ENCODE measurements at places on chromosomes 13 and 19.

DNA sequence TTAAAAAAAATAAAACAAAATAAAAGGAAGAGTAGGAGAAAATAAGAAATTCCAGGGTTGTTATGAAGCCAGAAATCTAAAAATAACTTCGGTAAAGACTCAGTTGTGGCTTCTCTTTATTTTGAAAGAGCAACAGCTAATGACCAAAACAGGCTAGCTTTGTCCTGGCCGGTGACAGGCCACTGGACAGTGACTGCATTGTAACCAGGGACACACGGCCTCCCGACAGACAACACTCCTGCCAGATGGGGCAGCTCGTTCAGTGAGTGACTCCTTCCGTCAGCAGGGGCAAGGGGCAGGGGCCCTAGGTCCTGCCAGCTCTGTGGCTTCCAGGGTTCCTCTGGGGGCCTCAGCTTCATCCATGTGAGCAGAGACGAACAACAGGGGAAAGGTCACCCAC, 173.4 kb downstream of the KATNAL1 start:
- no peak for DNase-seq

GRCh38 chr13:48949566-48950500, 25.9 kb upstream of the FNDC3A start:
- DNase-seq: no peak

GRCh38 chr19:34171877-34172660, at the start of gene LSM14A:
Gene LSM14A, plus strand, starts transcription at chr19:34172504. Its CDS starts 139 bp downstream, at chr19:34172643.
- DNase-seq: peak; percentile 64

GRCh38 chr19:49635530-49636232, 4.3 kb downstream of the RRAS start:
- DNase-seq: no peak

- no peak for DNase-seq
Observed at GRCh38 chr19:36215276-36216123, 594 bp downstream of the ZNF146 start.

DNA sequence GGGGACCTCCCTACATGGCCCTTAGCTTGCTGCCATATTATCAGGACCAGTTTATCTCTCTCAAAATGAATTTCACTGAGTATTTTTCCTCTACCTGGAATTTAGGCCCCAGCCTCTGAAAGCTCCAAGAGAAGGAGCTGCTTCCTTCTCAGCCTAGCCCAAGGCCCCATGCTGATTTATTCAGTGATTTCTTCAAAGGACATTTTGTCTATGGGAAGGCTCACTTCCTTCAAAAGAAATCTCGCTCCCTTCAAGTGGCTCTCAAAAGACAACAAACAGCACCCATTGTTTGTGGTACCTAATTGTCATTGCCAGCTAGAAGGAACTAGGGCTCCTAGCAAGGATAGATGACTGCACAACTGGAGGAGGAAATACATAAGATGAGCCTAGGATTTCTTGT, 172.4 kb downstream of the SLC7A1 start:
- no peak for DNase-seq

DNA sequence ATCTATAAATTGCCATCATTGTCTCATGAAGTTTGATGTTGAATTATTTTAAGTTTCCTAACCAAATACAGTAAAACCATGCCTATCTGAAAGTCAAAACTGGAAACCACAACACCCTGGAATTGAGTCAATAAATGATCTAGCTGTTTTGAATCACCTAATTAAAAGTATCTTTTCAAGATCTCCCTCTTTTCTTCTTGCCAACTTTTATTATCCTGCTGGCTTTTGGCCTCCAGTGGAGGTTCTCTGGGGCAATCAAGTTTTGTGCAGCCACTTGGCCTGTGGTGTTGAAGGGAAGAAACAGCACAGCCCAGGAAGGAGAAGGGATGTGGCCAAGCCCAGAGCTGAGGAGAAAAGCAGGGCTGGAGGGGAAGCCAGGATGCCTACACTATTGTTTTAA, 255.4 kb downstream of the COG6 start:
- DNase-seq: no peak

DNA sequence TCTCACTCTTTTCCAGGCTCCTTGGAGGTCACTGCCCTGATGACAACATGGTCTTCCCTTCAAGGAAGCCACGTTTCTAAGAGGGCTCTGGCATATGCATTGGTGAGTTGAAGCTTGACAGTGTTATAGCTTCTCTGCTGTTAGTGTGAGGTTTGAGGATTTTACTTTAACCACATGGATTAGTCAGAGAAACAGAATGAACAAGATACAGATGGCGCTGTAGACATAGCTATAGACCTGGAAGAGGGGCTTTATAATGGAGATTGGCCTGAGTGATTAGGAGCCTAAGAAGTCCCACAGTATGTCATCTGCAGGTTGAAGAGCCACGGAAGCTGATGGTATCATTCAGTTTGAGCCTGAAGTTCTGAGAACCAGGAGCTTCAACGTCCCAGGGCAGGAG, 18.4 kb upstream of the URI1 start:
- DNase-seq: no peak

GRCh38 chr13:113040597-113041292, 64.8 kb upstream of the F7 start:
- DNase-seq: no peak

GRCh38 chr19:55189403-55189835, 9.3 kb upstream of the SYT5 start:
- DNase-seq: no peak

DNA sequence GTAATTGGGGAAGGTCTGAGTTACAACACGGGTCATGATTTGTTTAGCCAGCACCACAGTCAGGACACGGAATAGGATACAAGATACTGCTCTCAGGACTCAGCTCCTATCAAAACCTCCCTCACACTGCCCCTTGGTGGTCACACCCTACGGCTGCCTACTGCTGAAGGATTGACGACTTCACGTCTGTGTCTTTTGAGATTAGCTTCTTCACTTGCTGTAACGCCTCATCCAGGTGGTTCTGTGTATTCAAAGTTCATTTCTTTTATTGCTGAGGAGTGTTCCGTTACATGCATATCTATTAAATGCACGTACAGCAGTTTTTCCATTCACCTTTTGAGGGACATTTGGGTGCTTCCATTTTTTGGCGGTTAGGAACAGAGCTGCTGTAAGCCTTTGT, 46.3 kb downstream of the URI1 start:
- no peak for DNase-seq

GRCh38 chr13:48576448-48577010, 43.6 kb upstream of the RCBTB2 start:
- no peak for DNase-seq

DNA sequence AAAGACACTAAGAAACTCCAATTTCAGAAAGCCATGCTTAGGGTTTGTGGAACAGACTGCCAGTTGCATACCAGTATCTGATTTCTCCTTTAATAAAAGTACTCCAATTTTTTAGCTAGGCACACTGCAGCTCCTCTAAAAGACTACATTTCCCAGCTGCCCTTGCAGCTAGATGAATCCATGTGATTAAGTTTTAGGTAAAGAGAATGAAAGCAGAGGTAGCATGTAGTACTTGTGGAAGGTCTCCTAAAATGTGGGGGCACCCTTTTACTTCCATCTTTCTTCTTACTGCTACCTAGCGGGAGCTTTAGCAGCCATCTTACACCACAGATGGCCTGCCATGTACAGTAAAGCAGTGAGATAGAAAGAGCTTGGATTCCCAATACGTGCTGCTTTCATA, 33.0 kb upstream of the TSC22D1 start:
- DNase-seq: no peak

DNA sequence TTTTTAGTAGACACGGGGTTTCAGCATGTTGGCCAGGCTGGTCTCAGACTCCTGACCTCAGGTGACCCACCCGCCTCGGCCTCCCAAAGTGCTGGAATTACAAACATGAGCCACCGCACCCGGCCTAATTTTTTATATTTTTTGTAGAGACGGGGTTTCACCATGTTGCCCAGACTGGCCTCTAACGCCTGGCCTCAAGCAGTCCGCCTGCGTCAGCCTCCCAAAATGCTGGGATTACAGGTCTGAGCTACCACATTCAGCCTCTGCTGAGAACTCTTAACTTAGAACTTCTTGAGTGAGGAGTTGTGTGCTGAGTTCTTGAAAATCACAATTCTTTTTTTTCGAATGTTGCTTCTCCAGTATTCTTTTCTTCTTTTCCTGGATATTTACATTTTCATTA, 112.2 kb downstream of the PAN3 start:
- no peak for DNase-seq

DNA sequence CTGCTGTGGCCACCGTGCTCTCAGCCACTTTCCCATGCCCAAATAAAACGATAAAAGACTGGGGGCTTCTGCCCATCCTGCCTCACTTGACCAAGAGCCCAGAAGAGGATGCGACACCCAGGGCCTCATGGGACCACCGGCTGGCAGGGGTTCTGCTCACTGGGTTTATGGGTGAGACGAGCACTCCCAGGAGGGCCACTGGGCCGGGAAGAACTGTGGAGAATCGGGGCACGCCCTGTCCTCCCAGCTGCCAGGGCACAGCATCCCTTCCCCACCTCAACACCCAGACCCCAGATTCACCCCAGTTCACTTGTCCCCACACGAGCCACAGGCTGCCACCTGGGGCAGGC, 4.7 kb upstream of the F10 start:
- no peak for DNase-seq

GRCh38 chr19:18450021-18450930, 12.3 kb upstream of the ISYNA1 start:
- DNase-seq: no peak

DNA sequence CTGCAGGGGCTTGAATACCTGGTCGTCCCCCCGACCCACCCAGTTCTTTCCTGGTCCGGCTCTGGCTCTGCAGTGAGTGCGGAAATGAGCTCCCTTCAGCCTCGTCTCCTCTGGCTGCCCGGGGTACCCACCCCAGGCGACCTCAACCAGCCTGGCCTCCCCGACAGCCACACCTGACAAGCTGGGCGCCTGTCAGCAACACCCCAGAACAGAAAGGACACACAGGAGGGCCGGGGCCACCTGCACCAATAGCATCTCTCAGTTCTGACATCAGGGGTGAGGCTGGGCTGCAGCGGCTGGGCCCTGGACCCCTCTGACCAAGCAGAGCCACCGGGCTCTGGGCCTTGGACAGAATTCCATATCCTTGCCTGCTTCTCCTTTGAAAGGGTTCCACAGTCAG, 19.7 kb downstream of the SUGP1 start:
- DNase-seq: no peak
